NCI-H446 treated with DMSO at 0.1 percent for 48 hours (cell line): ENCODE measurements at places on chromosomes 16 and 17.

GRCh38 chr17:19316761-19317358 lies 45.7 kb downstream of the B9D1 start:
- no peak for DNase-seq

GRCh38 chr17:74744714-74745547 lies 3.5 kb upstream of the NHERF1 start:
- peak; percentile 23 for DNase-seq

DNA sequence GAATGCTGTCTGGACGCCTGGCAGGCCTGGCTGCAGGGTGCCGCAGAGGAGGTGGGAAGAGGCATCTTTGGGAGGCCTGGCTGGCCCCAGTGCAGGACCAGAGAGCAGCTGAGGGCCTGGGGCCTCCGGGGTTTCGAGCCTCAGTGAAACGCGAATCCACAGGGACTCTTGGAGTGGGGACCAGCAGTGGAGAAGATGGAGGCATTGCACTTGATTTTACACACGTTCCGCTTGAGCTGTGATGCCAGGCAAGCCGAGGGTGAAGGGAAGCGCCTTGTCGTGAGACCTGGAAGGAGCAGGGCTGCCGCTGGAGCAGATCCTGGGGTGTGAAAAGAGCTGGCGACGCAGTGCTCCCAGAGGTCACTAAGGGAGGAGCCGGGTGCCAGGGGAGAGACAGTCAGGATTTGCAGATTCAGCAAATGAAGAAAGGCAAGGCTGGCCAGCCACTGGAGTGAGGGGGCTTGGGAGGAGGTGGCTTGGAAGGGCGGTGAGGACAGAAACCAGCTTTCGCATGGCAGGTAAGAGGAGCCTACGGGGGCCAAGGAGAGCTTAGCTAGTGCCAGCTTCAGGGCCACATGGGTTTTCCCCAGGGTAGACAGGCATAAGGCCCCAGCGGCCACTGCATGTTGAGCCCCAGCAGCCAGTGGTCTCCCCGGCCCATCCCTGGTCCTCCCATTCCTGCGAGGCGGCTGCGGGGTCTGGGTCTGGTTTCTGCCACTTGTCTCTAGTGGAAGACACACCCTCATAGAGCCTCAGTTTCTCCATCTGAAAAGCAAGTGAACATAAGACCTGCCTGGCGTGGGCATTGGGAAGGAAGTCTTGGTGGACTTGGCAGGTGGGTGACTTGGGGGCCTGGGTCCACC lies 175.2 kb upstream of the CHMP6 start:
- no peak for DNase-seq

DNA sequence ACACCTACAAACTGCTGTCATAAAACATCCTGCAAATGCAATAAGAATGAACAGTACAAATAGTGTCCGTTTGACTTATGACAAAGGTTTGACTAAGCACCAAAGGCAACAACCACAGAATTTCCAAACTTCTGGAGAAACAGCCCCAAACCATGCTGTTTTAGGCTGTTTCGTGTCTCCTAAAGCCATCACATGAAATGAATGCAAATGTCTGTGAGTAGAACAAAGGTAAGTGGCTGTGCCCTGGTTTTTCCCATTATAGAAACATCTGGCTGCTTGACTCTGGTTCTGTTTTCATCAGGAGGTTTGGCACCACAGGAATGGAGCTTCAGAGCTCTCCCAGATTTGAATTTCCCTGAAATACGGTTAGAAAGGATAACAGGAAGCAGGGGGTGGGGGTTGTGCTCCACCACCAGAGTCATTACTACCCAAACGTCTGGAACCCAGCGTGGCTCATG lies 4.6 kb upstream of the EMP2 start:
- DNase-seq, result no peak

DNA sequence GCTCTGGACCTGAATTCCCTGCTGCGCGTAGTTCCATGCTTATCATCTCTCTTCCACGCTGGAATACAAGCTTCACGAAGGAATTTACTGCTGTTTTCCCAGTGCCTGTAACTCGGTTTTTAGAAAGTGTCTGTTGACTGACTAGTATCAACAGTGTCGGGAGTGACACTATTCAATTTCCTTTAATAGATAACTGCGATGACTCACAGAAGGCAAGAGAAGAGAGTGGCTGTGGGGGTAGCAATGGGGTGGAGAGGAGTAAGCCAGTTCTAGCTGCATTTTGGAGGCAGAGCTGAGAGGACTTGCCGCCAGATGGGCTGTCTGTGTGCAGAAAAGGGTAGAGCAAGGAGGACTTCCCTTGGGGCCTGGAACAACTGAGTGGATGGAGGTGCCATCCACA lies 25.2 kb downstream of the B4GALNT2 start:
- DNase-seq, result no peak

DNA sequence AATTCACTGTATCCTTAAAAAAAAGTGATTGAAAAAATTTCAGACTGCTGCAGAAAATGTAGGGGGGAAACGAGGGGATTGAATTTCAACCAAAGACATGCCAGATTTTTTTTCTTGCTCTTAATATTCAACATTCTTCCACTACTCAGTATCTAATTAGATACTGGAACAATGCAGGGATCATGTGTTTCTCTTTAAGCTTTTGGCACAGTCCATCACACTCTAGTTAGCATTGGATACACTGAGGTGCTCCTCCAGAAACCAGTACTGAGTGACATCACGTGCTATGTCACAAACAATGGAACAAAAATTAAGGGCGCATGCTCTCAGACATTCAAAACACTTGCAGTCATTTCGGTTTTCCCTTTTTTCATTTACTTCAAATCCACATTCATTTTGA lies 298.6 kb upstream of the PSMD7 start:
- no peak for DNase-seq

DNA sequence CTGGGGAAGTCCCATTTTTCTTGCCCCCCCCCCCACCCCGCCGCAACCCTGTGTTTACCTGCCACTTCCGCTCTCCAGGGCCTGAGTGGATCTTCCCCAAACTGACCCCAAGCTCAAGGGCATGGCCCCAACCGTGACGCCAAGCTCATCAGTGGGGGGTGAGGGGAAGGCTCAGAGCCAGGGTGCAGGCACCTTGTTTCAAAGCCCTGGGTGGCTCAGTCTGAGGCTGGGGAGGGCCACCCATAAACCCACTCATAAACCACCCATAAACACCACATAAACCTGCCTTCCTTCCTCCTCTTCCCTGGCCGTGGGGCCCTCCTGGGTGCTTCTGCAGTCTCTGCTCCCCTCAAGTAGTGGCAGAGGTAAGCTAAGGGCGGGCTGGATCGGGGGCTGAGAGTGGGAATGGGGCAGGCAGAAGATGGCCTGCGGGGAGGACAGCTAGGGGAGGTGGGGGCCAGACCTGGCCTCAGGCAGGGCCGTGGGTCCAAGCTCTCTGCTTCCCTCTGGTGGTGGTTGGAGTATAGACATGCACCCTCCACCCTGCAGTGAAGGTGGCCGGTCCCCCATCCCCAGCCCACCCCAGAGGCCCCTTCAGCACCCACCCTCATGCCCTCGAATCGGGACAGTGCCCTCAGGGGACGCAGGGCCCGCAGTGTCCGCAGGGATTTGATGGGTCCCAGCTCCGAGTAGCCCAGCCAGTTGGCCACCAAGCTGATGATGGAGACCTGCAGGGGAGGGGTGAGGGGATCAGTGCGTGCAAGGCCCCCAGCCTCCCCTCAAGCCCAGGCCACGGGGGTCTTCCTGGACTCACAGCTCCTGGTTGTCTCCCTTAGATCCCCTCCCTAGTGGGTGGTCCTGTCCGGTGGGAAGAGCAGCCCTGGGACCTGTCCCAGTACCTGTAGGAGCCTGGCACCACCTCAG lies 14.6 kb upstream of the CD79B start:
- DNase-seq, result no peak

DNA sequence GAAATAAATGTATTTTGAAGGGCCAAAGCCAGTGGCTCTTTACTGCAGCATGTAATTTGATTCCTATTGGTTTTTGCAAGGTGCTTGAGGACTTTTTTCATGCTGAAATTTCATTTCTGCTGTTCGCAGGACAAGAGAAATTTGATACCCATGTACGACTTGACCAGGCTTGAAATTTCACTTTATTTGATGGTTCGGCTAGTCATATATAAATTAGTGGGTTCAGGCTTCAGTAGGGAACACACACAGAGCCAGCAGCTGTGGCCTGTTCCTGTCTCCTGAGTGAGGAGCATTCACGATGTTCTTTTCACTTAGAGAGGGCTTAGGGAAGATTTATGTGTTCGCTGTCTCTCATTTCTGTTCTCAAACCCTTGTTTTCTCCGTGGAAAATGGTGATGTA lies 258.4 kb upstream of the CACNG5 start:
- DNase-seq, result no peak
